Activated gamma-delta T cell treated with anti-CD3 and anti-CD28 coated beads, Interleukin-2, amount 50 U/mL, for 16 hours (primary cell): ENCODE measurements at places on chromosomes 13 and 19.
A peak's percentile ranks its signal among the peaks of the same experiment; 100 is the strongest.

GRCh38 chr13:46113596-46113995 is 8.8 kb upstream of the CPB2 start:
- no peak for DNase-seq

DNA sequence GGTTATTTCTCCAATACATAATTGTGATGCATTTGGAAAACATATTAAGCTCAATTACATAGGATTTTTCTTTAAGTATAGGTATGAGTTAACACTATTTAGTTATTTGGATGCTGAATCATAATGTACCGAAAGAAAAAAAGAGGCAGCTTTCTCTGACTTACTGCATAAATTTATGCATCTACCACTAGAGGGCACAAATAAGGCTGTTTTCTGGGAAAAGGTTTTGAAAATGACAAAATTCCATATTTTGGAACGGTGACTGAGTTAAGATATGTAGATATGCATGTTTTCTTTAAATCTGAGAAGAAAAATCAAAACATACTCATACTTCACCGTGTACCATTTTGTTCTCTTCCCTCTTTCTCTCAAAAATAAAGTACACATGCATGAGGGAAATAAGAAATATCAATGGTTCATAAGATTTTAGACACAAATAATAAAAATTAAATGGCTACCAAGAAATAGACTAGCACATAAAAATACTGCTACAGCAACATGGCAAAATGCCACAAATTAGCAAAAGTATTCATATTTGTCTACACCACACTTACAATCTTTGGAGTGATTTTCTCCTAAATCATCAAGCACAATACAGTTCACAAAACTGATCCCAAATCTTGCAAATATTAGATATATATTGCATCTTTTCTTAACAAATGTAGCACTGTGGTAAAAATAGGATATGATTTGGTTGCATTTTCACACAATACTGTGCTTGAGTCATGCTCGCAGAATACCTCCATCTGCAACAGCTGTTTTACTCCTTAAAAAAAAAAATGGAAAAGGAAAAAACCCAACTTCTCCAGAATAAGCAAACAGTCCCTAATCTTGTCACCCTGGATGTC is 260.0 kb downstream of the FGF14 start:
- DNase-seq = no peak

DNA sequence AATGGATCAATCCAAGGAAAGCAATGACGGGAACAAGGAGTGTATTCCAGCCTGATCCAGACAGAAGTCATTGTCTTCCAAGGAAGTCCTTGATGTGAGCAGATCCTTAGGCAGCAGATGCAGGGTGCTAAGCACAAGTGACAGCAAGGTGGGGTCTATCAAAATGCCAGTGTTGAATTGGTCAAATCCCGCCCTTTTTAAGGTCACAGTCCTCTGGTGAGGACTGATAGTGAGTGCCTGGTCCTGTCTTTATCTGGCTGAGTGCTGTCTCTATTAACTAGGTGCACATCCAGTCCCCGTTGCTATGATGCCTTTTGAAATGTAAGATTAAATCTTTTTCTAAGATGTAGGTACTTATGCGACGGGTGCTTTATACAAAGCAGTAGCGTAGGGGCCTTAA is 1.3 kb upstream of the LAMP1 start:
- DNase-seq = no peak

DNA sequence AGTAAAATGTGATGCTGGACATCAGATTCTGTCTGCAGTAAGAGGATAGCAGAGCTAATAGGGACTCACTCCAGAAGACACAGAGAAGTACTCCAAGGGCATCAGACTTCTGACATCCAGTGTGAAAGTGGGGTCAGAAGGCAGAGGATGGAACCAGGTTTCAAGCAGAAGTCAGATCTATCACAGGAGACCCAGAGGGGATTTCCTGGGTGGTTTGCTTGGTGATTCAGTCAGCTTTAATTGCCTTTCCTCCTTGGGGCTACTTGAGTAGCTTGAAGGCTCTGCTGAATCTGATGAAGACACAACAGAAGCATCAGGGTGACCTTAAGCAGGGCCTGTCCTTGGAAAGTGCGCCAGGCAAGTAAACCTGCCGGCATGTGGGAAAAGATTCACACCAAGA is 300.6 kb downstream of the COG6 start:
- peak; percentile 5 for DNase-seq

- DNase-seq = no peak
Measured at GRCh38 chr19:367963-368629, 23.5 kb upstream of the MIER2 start.

DNA sequence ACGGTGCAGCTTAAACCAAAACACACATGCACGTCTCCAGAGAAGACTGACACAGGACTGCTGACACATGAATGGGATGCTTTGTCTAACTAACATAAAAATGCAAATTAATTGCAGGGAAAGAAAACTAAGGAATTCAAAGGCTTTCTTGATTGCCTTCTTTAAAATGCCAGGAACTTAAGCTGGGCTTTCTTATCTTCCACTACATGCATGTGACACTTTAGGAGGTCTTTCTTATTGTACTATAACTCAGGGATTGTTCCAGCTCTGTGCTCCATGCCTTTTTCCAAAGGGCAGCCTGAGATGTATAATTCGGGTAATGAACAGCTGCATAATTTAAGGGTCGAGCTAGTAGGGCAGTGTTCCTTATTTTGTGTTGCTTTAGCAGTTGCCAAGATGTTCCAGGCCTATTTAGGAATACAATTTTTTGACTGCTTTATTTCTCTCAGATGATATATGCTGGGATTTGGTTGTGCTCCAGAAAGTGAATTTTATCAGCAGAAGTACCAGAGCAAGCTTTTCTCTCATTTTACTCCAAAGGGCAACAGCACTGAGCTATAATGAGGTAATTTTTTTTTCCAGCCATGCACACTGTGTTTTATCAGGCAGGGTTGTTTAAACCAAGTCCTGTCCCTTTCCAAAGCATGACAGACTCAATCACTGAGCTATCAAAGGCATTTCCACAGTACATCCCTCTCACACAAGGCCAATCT is 885.2 kb downstream of the PCDH9 start:
- no peak for DNase-seq

GRCh38 chr13:108269601-108270328 is at the start of gene TNFSF13B:
TSS of gene TNFSF13B (plus strand) at chr13:108269718. CDS start at chr13:108269896, 178 bp downstream.
- peak; percentile 13 for DNase-seq

- DNase-seq = peak; percentile 38
Measured at GRCh38 chr19:17522988-17523872, 11.8 kb downstream of the PGLS start.

DNA sequence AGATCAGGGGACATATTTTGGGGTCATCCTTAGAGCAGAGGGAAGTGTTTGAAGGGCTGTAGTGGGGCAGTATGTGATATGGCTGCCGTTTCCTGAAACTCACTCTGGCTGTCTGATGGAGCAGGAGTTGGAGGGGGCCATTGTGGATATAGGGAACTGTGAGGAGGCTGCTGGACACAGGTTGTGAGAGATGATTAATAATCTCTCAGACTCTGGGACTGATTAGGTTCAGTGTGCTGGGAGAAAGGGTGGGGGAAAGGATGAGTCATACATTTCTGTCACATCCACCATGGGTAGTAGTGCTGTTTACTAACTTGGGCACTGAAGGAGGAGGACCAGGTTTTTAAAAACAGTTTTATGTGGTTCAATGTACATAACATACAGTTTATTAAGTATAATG is 4.8 kb downstream of the B3GLCT start:
- DNase-seq = no peak

DNA sequence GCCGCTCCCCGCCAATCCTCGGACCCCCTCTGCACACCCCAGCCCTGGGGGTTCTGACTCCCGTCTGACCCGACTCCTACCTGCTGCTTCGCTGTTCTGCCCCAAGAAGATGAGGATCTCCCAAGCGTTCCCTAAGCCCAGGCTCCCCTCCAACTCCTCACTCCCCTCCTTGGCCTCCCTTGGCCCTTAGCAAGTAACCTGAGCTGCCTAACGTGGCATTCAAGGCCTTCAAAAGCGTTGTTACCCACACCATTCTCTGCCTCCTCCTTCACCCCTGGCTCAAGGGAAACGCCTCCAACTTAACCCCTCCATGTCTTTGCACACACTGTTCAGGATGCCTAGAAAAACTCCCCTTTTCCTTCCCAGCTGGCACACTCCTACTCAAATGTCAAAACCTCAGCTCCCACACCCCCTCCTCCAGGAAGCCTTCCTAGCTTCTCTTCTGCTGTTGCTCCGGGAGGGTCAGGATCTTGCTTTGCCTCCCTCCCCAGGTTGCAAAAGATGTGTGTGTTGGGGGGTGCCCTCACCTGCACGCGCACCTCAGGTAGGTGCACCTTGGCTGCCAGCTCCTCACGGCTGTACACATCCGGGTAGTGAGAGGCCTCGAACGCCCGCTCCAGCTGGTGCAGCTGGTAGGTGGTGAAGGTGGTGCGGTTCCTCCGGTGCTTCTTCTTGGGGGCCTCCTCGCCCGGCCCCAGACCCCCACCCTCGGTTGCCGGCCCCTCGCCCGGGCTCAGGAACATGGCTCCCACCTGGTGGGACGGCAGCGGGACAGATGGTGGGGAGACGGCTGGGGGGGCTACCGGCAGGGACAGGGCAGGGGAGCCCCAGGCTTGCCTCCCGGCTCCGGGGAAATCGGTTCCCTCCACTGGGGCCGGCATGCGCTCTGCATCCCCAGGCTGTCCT is 775 bp downstream of the RAX2 start:
- no peak for DNase-seq

DNA sequence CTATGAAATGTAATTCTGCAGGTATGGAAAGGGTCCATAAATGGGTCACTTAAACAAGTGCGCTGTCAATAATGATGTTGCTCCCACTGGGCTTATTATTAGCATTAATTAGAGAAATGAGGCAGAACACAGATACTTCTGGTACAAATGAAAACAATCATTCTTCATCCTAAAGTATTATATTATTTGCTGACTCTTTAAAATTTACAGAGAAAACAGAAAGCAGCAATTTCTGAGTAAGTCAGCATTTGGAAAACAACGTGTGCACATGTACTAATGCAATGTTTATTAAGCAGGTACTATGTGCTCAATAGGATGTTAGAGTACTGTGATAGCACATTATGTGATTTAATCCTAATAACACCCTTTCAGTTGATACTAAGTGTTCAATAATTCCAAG is 2.4 kb upstream of the ZNF676 start:
- no peak for DNase-seq

GRCh38 chr19:29528350-29528945 is 2.7 kb downstream of the VSTM2B start:
- DNase-seq = peak; percentile 39

DNA sequence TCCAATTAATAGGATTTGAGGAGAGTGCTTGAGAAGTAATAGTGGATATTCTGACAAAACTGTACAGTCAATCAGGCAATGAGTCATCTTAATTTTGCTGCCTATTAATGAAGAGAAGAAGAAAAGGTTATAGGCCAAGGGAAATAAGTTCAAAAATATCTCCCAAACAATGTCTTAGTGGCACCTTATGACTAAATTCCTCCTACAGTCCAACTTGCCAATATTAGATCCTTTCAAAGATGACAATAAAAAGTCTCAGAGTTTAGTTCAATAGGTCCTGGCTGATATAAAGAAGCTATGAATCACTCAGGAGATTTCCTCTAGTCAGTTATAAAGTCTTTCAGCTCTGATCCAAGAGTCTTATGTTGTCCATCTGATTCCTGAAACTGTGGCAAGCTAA is 27.9 kb downstream of the UGGT2 start:
- DNase-seq = no peak
